HFF-Myc (cell line): ENCODE measurements at places on chromosomes 6 and 20.

DNA sequence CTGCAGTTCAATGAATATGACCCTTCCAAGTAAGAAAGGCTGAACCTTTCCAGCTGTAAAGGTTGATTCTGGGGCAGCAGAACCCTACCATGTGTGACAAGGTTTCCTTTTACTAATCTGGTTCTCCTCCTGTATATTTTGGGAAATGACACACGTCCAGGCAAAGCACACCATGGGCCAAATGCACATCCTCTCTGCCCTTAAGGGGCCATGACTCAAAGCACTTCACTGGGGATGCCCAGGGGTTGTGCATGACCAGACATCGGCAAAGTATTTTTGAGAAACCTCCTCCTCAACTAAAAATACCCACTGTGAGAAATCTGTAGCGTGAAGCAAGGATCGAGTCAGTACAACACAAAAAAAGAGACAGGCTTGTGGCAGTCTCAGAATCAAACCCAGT is 174.7 kb downstream of the BACH2 start:
- no peak for DNase-seq

DNA sequence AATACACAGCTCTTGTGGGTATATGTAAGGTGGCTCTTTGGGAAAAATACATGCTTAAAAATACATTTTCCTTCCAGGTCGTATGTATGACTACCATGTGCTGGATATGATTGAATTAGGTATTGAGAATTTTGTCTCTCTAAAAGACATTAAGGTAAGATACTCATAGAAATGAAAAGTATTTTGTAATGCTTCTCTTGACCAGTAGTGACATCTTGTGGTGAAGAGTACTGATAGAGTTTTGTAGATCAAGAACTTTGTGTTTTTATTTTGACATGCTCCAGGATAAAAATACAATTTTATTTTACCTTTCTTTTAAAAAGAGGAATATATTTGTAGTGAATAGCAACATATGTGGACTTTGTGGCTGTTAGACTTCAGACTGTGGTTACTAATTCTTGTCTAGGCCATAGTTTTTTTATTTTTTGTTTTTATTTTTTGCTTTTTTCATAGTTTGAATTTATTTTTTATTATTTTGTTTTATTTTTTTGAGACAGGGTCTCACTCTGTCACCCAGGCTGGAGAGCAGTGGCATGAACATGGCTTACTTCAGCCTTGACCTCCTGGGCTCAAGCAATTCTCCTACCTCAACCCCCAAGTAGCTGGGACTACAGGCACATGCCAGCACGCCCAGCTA is 17.9 kb downstream of the RPF2 start:
- no peak for DNase-seq

DNA sequence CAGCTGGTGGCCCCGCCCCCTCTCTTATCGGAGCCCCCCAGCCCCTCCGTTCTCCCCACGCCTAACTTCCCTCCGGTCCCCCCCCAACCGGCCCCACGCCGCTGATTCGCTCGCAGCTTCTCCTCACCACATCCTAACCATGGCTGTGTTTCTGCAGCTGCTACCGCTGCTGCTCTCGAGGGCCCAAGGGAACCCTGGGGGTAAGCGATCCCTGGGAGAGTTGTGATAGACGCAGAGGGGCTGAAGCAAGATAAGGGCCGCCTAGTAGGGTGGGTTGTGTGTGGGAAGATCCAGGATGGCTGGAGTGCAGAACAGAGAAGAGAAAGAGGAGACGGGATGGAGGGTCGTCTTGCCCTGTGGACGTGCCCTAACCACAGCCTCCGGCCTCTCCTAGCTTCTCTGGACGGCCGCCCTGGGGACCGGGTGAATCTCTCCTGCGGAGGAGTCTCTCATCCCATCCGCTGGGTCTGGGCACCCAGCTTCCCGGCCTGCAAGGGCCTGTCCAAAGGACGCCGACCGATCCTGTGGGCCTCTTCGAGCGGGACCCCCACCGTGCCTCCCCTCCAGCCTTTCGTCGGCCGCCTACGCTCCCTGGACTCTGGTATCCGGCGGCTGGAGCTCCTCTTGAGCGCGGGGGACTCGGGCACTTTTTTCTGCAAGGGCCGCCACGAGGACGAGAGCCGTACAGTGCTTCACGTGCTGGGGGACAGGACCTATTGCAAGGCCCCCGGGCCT is at the start of gene MPIG6B:
Gene MPIG6B, plus strand, starts transcription at position 129 of the 735 bp plus-strand sequence. Its CDS starts 11 bp downstream, at position 140.
- DNase-seq, result no peak

- no peak for DNase-seq
Measured at GRCh38 chr6:40285535-40285934, 301.6 kb downstream of the LRFN2 start.

GRCh38 chr6:41306187-41306854 is 19.8 kb upstream of the TREM1 start:
- peak; percentile 21 for DNase-seq

- DNase-seq, result no peak
Measured at GRCh38 chr20:21102603-21103311, 3.4 kb downstream of the LINC00237 start.

GRCh38 chr6:132132924-132133639 is 181.9 kb upstream of the CCN2 start:
- no peak for DNase-seq

DNA sequence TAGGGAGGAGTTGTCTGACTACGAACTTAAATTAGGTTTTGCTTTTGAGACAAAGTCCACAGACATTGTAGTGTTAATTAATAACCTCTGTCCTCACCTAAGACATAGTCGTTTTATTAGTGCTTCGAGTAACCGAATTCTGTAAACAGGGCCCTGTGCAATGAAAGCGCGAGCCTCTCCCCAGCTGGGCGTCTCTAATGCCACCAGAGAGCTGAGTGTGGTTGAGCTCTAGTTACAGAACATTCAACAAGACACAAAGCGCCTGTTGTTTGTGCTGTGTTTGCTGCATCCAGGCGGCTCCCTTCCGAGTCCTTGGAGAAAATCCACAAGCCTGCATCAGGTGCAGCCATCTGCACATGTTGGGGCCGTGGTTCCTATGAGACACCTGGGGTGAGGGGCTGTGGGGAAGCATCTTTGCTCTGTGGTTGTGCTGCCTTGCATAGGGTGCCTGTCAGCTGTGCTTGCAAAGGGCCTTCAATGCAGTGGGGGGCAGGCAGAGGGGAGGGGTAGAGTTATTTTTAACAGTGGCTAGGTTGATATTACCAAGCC is 63.9 kb downstream of the CD164 start:
- DNase-seq, result no peak

DNA sequence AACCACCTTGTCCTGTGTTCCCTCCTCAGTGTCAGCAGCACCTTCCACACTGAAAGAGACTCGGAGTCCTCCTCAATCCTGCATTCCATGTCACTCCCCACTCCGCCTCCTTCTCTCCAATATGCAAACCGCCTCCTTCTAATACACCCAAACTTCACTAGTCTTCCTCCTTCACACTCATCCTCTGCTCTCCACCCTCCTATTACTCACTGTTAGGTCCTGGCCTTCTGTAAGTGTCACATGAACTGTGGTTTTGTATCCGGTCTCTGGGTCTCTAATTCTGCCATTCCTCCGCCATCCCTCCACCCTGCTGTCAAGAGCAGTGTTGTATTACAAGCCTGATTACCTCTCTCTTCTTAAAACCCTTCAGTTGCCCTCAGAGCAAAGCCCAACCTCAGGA is 200.5 kb upstream of the CDYL start:
- no peak for DNase-seq

DNA sequence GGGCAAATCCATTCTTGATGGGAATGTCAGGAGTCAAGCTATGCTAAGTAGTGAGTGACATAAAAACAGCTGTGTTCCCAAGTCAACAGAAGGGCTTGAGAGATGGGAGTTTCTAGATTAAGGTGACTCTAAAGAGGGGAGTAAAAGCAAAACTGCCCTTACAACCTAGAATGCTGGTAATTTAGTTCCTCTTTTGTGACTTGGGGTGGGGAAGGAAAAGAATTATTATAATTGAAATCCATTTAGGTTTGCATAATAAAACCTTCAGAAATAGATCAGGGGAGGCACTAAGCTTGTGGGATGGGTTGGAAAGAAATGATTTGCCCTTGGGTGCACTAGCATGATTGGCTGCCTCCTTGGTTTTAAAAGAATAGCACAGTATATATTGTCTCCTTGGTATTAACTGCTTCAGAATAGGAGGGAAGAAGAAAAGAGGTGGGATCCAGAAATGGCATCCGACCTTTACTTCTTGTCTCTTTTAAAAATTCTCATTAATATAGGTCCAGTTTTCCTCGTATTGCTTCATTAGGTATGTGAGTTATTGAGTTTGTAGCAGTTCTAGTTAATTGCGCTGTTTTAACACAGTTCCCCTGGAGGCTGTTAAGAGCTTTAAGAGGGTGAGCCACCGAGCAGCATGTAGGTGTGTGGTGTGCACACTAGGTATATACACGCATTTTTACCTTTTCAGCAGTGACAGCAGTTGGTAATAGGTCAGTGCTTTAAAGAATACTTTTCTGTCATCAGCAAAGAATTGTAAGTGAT is 95.3 kb upstream of the VSTM2L start:
- DNase-seq, result no peak

GRCh38 chr6:101662111-101662897 is 268.8 kb downstream of the GRIK2 start:
- no peak for DNase-seq

DNA sequence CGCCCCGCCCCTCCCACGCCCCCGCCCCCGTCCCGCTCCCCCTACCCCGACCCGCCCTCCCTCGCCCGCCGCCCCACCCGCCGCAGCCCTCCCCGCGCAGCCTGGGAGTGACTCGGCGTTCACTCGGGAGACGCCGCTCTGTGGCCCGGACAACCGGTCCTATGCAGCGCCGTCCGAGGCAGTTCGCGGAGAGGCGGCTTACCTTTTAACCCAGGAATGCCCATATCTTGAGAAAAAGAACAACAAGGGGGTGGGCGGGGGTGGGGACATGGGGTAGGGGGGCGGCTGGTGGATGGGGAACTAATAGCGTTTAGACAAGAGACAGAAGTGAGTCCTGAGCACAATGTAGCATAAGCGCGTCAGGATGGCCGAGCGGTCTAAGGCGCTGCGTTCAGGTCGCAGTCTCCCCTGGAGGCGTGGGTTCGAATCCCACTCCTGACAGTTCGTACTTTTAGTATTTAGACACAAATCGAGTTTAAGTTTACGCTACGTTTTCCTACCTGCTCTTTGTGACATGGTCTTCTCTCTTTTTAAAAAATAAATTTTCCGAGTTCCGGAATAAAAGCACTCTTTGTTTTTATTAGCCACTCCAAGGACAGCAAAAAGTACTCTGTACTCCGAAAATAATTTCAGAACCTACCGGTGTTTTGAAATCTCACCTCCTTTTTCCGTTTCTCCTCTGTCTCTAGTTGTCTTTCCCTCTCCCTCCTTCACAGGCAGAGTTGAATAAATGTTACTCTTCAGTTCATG is 17.1 kb upstream of the HMGN4 start:
- DNase-seq, result no peak

DNA sequence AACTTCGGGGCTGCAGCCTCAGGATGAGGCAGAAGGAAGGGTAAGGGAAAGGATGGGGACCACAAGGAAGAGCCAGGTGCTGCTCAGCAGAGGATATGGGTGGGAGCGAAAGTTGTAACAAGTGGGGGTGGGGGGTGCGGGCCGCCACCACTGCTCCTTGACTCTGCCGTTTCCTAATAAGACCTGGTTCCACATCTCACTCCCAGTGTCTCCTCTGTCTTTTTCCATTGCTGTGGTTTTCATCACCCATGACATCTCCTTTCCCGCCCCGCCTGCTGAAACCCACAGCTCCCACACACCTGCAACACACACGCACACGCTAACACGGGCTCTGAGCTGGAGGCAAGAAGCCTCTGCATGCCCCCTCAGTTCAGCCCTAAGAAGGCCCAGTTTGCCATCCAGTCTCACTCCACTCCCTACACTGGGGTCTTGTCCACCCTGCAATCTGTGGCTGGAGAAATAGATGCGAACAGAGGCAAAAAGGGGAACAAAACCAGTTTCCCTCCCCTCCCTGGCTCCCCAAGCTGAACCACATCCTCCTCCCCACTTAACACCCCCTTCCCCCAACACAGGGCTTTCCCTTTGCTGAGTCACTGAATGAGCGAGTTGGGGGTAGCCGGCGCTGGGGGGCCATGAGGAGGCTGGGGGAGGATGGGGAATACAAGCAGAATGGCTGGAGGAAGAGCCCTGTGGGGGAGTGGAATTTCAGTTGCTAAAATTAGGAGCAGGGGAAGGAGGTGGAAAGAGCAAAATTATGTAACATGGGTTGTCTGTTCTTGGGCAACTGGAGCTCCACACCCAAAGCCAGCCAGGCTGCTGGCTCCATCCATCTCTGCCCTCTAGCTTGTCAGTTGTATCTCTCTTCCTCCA is 11.5 kb downstream of the NFKBIL1 start:
- no peak for DNase-seq

DNA sequence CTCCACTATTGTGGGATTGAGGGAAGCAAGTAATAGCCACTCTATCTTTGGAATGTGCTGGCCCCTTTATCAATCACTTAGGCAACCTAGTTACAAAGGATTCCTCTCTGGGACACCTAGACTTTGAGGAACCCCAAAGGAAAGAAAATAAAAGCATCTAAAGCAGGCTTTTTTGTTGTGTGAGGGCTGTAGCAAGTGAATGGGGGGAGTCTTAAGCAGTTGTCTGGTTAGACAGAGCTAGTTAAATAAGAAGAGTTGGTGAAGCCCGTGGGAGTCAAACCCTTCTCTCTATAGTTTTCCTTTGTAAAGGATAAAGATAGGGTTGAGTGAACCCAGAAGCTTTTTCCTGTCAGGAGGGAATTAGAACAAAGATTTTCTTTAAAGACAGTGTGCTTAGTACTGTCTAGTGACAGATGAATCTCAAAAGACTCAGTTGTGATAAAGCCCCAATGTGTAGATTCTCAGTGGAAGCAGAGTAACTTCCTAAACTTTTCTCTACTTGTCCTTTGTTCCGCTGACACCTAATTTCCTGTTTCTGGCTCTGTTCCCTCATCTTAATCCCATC is 63.3 kb downstream of the HDGFL1 start:
- DNase-seq, result no peak
